ENCODE measurements at places on chromosomes 4 and X. TPM values are rescaled to one million over a fixed set of nuclear protein-coding genes. Genes with fewer than 3 reads are reported as not detected.

SPIN2A gene
- total RNA-seq, result 1.8 TPM

TAF7L gene
- 0.11 TPM for total RNA-seq

CHRDL1 gene
- total RNA-seq, result 3.6 TPM

NHS gene
- 7.3 TPM for total RNA-seq

PLP1 gene
- total RNA-seq, result 16.0 TPM

DKK2 gene
- not detected for total RNA-seq

CLNK gene
- total RNA-seq, result not detected

PPP4R3C gene
- not detected for total RNA-seq

LIN54 gene
- 14.5 TPM for total RNA-seq

FANCB gene
- 15.2 TPM for total RNA-seq

DSPP gene
- total RNA-seq, result not detected

TMEM255A gene
- 0.35 TPM for total RNA-seq

DYNLT3 gene
- total RNA-seq, result 15.4 TPM

AKAP14 gene
- not detected for total RNA-seq

MSMO1 gene
- 113 TPM for total RNA-seq

STK32B gene
- total RNA-seq, result 1.5 TPM

IL21 gene
- not detected for total RNA-seq

MBNL3 gene
- total RNA-seq, result 33.4 TPM

GRK4 gene
- 2.6 TPM for total RNA-seq

TEX11 gene
- total RNA-seq, result 0.75 TPM

OPHN1 gene
- total RNA-seq, result 2.9 TPM

ITGB1BP2 gene
- total RNA-seq, result 6.1 TPM

BST1 gene
- total RNA-seq, result 1.1 TPM

C4orf51 gene
- 5.0 TPM for total RNA-seq

PRDM5 gene
- 15.6 TPM for total RNA-seq
